ENCODE measurements at places on chromosomes 11 and 22. TPM values are rescaled to one million over a fixed set of nuclear protein-coding genes. Genes with fewer than 3 reads are reported as not detected.

Gene TSSK2
- not detected for total RNA-seq

Gene CYB5R2
- total RNA-seq, result 14.4 TPM

Gene PARVG
- 0.57 TPM for total RNA-seq

Gene KIRREL3
- total RNA-seq, result not detected

Gene OR52N4
- total RNA-seq, result not detected

Gene LARGE1
- total RNA-seq, result 1.5 TPM

Gene VPREB1
- total RNA-seq, result not detected

Gene OR4C45
- total RNA-seq, result not detected

Gene DCPS
- total RNA-seq, result 25.6 TPM

Gene TRIM6
- 3.0 TPM for total RNA-seq

Gene LIF
- 75.4 TPM for total RNA-seq

DNA sequence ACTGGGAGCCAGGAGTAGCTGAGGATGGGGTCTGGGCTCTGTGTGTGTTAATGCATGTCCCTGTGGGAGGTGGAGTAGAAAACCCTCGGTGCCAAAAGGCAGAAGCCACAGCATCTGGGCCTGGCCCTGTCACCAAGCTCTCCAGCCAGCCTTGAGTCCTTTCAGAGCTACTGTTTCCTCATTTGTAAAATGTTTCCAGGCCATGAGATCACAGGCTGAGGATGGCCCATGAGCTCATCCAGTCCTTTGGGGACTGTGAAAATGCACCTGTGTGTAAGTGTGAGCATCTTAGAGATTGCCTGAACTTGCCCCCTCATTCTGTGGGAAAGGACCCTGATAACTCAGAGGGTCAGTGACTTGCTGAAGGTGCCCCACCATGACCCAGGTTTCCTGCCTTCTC, 9.1 kb downstream of the ANKK1 start:
- no peak for DNase-seq

GRCh38 chr11:3164552-3165151, 458 bp downstream of the OSBPL5 start:
- no peak for DNase-seq

- no peak for DNase-seq
These were observed 21.6 kb downstream of the RTN4R start for GRCh38 chr22:20246368-20247009.

DNA sequence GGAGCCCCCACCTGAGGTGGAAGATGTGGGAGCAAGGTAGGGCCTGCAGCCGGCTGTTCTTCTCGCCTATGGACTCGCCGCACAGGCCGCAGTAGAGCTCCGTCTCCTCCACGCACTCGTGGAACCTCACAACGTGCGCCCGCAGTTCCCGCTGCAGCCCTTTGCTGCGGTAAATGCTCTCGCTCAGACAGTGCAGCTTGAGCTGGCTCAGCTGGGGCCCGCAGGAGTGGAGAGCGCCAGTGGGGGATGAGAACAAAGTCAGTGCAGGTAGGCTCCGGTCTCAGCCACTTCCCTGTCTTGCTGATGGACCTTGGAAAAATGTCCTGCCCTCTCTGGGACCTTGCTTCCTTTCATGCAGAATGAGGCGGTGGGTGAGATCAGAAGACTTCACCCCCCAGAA, 10.2 kb downstream of the RAPSN start:
- no peak for DNase-seq

GRCh38 chr11:12218909-12219308, 108.5 kb downstream of the MICAL2 start:
- no peak for DNase-seq

- DNase-seq, result no peak
These were observed 67.7 kb downstream of the LDLRAD3 start for GRCh38 chr11:36011574-36011973.

GRCh38 chr11:13384908-13385640, 77.9 kb downstream of the BTBD10 start:
- peak; percentile 23 for DNase-seq

GRCh38 chr22:47357086-47357485, 594.6 kb downstream of the TBC1D22A start:
- DNase-seq, result no peak

GRCh38 chr11:105611572-105612441, 1.9 kb downstream of the GRIA4 start:
- DNase-seq, result no peak

DNA sequence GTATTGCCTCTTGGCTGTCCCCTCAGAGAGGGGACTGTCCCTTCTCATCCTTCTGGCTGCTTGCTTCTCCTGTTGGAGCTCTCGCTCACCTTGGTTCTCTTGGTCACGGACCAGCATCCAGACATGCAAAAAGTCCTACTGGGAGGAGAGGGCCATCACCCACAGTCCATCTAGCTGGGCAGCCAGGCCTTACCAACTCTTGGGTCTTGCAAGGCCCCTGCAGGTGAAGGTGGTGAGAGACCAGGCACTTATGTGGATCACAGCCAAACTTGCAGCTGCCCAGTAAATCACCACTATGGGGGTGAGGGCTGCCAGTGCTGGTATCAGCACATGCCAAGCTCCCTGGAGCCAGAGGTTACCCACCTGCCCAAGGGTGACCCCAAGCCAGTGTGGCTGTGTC, 36.3 kb downstream of the KCNQ1OT1 start:
- no peak for DNase-seq

DNA sequence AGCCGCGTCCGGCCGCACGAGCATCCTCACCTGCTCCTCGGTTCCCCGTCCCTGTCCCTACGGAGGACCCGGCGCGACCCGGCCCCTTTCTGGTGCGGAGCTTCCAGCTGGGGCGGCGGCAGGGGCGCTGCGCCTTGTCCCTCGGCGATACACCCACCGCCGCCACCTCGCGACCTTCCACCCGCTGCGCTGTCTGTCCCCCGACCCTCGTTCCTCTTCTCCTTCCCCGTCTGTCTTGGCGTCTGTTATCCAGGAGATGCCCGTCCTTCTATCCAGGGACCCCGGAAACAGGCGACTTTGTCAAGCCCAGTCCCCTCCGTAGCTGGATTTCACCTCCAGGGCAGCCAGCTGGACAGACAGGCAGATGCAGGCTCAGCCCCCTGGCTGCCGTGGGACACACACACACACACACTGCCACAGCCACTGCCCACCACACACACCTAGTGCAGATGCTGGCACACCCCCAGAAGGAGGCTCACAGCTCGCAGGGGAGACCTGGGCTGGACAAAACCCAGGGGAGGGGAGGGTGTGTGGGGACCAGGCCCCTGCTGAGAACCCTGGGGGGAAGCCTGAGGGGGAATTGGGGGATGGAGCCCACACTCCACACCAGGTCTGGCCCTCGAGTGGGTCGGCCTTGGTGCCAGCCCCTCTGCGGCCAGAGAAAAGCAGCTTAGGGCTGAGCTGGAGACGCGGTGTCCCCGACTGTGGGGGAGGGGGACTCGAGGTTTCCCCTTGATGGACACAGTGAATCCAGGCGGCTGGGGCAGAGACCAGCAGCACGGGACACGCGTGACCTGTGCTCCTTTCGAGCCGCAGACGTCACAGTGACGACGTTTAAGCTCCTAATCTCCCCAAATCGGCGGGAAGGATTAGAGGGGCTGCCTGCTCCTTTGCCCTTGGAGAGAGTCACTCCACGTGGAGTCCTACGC, 788 bp downstream of the DRD4 start:
- no peak for DNase-seq

DNA sequence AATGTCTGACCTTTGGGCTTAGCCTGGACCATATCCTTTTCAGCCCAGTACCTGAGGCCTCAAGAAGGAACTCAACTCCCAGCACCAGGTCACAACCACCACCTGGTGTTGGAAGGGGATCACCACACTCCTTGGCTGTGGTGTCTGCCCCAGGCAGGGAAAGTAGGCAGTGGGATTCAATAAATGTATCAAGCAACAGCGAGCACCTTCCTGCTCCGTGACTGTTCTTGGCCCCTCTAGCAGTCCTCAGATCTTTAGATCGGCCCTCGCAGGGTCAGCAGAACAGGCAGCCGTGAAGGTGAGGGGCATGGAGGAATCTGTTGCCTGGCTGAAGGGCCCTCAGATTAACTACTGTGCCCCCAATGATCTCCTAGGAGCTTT, 15.9 kb downstream of the ARFGAP2 start:
- no peak for DNase-seq

- DNase-seq, result no peak
These were observed 23.3 kb downstream of the GLB1L2 start for GRCh38 chr11:134355136-134355535.

DNA sequence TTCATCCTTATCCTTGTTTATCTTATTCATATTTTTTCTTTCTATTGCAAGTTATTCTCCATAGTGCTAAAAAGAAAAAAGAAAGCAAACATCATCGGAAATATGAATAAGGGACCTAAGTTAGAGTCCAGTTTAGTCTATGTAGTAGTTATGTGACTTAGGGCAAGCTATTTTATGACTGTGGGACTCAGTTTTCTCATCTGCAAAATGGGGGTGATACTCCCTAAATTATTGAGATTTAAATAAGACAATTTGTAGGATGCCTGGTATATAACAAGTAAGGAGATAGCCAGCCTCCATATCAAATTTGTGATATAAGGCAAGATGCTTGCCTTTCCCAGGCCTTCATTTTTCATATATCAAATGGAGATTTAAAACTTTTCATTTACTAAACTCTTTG, 69.5 kb downstream of the MAML2 start:
- no peak for DNase-seq

DNA sequence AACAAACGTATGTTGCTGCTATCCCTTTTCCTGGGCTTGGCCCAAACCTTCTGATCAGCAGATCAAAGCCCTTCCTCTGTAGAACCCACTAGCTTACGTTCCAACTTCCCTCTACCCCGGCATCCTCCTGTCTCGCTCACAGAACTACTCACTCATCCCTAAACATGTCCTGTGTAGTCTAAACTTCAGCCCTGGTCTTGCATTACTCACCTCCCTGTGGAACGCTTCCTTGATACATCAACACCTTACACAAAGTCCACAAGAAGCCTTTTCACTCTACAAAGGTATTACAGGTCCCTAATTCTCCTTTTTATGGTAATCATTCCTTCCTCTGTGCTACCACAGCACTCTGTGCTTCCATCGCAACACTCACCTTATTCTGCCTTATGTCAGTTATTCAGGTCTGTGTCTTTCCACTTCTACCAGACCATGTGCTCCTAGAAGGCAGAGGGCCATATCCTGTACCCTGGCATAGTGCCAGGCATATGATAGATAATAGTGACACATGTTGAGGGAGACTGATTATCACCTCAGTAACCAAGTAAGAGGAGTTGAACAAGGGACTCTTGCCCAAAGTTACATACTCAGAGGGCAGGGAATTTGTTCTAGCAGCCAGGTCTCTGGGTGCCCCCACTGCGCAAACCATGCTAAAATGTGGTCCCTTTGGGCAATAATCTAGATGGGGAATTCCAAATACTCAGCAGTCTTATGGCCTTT, 41.6 kb downstream of the USP35 start:
- no peak for DNase-seq

DNA sequence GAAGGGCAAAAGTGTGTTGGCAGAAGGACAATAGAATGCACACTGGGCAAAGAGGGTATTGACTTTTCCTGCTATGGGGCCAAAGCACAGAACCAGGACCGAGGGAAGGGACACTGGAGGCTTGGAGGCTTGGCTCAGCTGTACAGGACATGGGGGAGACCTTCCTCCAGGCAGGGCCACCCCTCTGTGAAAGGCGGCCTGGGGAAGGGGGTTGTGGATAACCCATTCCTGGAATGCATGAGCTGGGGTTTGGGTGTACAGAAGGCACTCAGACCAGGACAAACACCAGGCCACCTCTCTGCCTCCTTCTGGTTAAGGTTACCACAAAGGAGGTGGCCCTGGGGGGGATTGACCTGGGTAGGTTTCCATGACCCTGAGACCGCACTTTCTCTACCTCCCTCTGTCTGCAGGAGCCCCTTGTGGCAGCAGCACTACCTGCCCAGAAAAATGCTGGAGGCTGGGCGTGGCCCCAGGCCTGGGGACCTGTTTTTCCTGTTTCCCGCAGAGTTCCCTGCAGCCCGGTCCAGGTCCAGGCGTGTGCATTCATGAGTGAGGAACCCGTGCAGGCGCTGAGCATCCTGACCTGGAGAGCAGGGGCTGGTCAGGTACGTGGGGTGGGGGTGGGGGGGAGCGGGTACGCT, 9.6 kb downstream of the P2RY2 start:
- DNase-seq, result peak; percentile 42

- no peak for DNase-seq
These were observed 117.5 kb downstream of the WNT7B start for GRCh38 chr22:45859231-45860161.

GRCh38 chr22:27501191-27501936, 300.2 kb downstream of the MN1 start:
- no peak for DNase-seq

GRCh38 chr11:46519351-46519750, 74.5 kb downstream of the AMBRA1 start:
- no peak for DNase-seq

DNA sequence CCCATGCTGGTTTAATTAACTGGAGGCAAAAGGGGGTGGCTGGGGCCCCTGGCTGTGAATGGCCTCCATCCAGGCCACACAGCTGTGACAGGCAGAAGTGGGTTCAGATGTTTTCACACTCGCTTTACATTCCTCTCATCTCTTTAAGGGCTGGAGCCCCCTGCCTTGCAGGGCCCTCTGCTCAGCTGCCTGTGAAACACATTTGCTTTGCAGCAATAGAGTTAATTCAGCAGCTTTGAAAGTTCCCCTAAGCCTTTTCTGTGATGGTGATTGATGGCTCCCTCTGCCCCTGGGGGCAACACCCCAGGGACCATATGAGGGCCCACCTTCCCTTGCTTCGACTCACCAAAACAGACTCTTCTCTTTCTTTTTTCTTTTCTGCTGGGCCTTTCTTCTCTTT, 139.3 kb downstream of the FEZ1 start:
- DNase-seq, result no peak

GRCh38 chr22:24108073-24108472, 73.2 kb upstream of the SUSD2 start:
- DNase-seq, result no peak

DNA sequence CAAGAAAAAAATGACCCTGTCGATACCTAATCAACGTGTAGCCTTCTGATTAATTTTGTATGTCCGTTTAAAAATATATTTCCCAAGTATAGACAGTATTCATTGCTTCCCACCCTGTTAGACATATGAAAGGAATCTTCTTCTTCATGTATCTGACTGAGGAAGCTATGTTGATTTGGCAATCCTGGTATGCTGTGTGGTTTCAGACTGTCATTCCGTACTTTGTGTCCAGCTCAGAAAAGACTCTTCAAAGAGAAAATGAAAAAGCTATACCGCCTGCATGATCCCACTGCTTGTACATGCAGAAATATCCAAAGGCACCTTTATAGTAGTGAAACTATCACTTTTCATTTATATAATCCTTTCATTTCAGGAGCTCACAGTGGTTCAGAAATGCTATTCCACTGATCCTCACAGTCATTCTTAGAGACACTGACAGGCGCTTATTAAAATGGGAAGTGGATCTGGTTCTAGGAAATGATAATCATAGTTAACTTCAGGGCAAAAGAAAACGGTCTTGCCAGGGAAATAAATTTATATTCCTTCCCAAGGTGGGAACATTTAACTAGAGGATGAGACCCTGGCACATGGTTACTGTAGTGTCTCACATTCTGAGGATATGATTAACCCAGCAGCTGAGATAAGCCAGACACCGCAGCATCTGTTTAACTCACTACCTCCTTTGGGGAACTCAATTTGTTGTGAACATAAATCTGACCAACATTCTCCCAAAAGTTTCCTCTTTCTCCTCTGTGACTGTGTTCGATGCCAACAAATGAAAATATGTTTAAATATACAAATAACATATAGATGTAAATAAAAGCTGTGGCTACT, 599.2 kb upstream of the LUZP2 start:
- no peak for DNase-seq

GRCh38 chr11:70398834-70399680, 728 bp downstream of the CTTN start:
- no peak for DNase-seq
